ENCODE measurements at places on chromosomes 13 and 19.

DNA sequence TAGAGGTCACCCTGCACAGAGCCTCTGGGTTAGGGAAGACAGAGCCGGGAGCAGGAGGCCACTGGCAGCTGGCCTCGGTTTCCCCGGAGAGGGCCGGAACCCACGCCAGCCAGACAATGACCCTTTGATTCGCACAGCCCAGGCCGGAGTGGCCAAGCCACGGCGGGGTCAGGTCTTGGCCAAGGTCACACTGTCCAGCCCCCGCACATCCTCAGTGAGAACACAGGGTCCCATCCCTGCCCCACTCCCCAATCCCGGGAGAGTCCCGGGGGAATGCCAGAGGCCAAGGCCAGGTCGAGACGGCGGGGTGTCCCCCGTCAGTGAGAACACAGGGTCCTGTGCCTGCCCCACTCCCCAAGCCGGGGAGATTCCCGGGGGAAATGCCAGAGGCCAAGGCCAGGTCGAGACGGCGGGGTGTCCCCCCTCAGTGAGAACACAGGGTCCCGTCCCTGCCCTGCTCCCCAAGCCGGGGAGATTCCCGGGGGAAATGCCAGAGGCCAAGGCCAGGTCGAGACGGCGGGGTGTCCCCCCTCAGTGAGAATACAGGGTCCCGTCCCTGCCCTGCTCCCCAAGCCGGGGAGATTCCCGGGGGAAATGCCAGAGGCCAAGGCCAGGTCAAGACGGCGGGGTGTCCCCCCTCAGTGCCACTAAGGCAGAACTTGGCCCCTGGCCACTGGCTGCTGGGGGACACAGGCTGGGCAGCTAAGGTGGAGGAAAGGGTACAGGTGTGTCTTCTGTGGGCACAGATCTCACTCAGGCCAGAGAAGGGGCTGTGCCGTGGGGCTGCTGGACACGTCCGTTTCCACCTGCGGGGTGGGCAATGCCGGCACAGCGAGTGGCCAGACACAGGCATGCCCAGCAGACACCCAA, 1.7 kb upstream of the FSTL3 start:
- H3K27me3 ChIP-seq = no peaks in the 10 kb centered on the region
- no peak for DNase-seq
- H3K36me3 ChIP-seq = no peaks in the 10 kb centered on the region
- no peak overlapping the region for H3K4me3 ChIP-seq
- peaks cover 21% of the 10 kb centered on the region for H3K4me1 ChIP-seq
- H3K27ac ChIP-seq = peak overlapping the region; percentile 97

- H3K36me3 ChIP-seq = no peaks in the 10 kb centered on the region
- H3K4me1 ChIP-seq = no peaks in the 10 kb centered on the region
- DNase-seq = no peak
- no peak overlapping the region for H3K27ac ChIP-seq
Measured at GRCh38 chr19:51750400-51751094, 1.1 kb downstream of the FPR1 start.

- no peaks in the 10 kb centered on the region for H3K4me1 ChIP-seq
- DNase-seq = no peak
- H3K27ac ChIP-seq = no peak overlapping the region
- H3K27me3 ChIP-seq = no peaks in the 10 kb centered on the region
Measured at GRCh38 chr19:53183146-53183764, 9.9 kb downstream of the ZNF665 start.

DNA sequence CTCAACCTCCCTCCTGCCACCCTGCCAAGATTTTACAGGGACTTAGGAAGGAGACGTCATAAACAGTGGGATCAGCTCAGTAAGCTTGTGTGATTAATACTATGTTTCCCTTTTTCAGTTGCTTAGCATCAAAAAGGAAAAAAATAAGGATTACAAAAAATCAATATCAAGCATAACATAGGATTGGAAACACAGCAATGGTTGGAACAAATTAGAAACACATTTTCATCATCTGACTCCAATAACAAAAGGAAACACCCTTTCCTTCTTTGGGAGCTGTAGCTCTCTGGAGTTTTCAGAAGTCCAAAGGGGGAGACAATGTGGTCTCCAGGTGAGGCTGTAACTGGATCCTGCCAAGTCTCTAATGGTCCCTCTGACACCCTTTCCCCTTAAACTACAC, 233.4 kb downstream of the B3GLCT start:
- no peaks in the 10 kb centered on the region for H3K4me1 ChIP-seq
- H3K4me3 ChIP-seq = no peak overlapping the region
- H3K27me3 ChIP-seq = no peaks in the 10 kb centered on the region
- H3K36me3 ChIP-seq = no peaks in the 10 kb centered on the region
- H3K27ac ChIP-seq = no peak overlapping the region

DNA sequence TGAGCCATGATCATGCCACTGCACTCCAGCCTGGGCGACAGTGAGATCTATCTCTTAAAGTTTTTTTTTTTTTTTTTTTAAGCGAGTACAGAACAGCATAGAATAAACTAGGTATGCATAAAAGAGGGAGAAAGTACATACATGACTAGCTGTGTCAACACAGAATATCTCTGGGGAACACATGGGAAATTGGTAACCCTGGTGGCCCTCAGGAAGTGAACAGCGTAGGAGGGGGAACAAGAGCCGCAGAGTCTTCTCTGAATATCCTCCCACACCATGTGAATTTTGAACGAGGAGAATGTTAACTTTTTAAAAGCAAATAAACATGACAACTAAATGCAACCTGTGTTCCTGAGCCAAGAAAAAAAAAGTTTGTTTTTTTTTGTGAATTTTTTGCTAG, 15.2 kb downstream of the PHLDB3 start:
- H3K27me3 ChIP-seq = no peaks in the 10 kb centered on the region
- no peak overlapping the region for H3K4me3 ChIP-seq
- H3K36me3 ChIP-seq = no peaks in the 10 kb centered on the region
- no peak overlapping the region for H3K27ac ChIP-seq
- DNase-seq = no peak

DNA sequence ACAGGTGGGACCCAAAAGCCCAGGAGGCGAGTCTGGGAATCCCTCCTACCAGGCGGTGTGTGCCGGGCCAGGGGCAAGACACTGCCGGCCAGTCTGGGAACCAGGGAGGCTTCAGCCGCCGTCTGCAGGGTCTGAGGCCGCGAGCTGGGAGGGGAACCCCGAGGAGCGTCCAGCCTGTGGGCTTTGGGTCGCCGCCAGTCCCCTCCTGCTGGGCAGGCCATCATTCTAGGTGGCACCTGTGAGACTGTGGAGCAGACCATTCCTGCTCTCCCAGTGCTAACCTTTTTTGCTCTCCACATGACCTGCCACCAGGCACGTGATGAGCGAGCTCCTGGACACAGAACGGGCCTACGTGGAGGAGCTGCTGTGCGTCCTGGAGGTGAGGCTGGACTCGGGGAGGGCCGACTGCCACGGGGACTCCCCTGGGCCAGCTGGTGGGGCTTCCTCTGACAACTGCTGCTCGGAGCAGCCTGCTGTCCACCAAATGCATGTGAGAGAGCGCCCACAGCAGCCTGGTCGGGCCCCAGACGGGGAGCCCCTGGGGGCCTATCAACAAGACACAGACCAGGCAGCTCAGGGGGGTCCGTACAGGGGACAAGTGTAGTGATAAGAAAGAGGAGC, 24.6 kb upstream of the F7 start:
- DNase-seq = no peak
- no peaks in the 10 kb centered on the region for H3K4me1 ChIP-seq
- H3K36me3 ChIP-seq = no peaks in the 10 kb centered on the region
- no peak overlapping the region for H3K4me3 ChIP-seq

DNA sequence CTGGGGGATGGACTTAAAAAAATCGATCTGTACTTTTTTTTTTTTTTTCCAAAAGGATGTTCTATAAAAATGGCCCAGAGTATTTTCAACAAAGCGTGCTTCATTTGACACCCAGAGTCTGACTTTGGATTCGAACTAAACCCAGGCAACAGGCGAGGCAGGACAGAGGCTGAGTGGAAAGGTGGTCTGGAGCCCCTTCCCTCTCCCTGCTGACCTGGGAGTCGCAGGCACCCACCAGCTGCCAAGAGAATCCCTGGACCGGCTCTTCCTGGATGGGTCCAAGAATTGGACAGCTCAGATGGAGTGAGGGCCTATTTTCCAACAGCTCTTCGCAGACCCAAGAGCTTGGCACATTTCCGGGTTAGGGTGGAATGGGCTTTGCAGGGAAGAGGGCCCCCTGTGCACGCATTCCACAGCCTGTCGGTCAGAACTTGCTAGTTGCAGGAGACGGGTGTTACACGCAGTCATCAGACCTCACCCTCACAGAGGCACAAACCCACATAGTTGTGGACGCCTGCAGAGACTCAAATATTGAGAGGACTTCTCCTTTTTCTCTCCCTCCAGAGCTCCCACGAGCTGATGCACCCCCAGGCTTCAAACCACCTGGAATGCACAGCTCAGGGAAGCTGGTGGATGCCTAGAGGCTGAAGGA, 15.2 kb downstream of the KCTD15 start:
- H3K27me3 ChIP-seq = no peaks in the 10 kb centered on the region
- H3K4me1 ChIP-seq = no peaks in the 10 kb centered on the region
- H3K4me3 ChIP-seq = no peak overlapping the region
- H3K36me3 ChIP-seq = peaks cover 40% of the 10 kb centered on the region

DNA sequence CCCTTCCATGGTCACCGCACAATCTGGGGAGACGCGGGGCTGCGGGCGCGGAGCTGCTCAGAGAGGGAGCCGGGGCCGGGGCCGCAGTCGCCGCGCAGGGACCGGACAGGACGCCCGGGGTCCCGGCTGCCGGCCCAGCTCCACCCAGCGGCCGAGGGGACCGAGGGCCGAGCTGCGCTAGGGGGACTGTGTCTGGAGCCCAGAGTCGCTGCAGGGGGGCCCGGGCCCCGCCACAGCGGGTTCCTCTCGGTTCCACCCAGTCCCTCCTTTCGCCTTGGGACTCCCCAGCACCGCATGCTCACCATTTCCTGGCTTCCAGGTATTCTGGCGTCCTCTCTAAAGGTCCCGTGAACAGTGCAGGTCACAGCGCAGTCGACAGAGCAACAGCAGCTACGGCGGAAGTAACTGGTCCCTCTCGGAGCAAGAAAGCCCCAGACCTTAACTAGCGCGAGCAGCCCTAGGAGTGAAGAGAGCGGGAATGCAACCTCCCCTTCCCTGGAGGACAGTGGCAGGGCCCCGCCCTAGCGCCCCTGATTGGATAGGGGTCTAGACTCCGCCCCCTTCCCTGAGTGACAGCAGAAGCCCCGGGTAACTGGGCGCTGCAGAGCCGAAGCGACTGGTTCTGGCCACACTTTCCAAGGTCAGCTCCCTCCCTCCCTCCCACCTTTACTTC, at the start of gene ZNF878:
Gene ZNF878 (minus strand): TSS at position 465 of the 673 bp plus-strand sequence. CDS start 160 bp downstream, at position 305.
- H3K27ac ChIP-seq = peak within 1 kb of the TSS; percentile 59
- peak; percentile 93 for DNase-seq
- peaks cover 2% of the 10 kb centered on the region for H3K4me1 ChIP-seq
- peak within 1 kb of the TSS; percentile 77 for H3K4me3 ChIP-seq
- no peaks in the 10 kb centered on the region for H3K27me3 ChIP-seq
- no peaks in the 10 kb centered on the region for H3K36me3 ChIP-seq

DNA sequence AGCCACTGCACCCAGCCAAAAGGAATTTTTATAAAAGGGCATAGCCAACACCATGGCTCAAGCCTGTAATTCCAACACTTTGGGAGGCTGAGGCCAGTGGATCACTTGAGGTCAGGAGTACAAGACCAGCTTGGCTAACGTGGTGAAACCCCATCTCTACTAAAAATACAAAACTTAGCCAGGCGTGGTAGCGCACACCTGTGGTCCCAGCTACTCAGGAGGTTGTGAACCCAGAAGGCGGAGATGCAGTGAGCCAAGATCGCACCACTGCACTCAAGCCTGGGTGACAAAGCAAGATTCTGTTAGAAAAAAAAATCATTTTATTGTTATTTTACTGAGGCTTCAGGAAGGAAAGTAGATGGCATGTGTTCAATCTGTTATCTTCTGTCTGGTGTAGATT, 31.3 kb upstream of the FOXO1 start:
- H3K36me3 ChIP-seq = no peaks in the 10 kb centered on the region
- no peak for DNase-seq
- no peaks in the 10 kb centered on the region for H3K27me3 ChIP-seq

GRCh38 chr19:45638930-45639729, at the start of gene EML2:
TSS of gene EML2 (minus strand) at chr19:45639397. CDS start at chr19:45639376, 21 bp downstream.
- peak within 1 kb of the TSS; percentile 84 for H3K4me3 ChIP-seq
- no peak for DNase-seq
- H3K27me3 ChIP-seq = no peaks in the 10 kb centered on the region
- no peaks in the 10 kb centered on the region for H3K36me3 ChIP-seq
- peak within 1 kb of the TSS; percentile 52 for H3K27ac ChIP-seq

GRCh38 chr13:48317511-48318376, 14.2 kb downstream of the RB1 start:
- H3K27me3 ChIP-seq = no peaks in the 10 kb centered on the region
- peaks cover 6% of the 10 kb centered on the region for H3K36me3 ChIP-seq
- DNase-seq = no peak
- H3K27ac ChIP-seq = no peak overlapping the region

GRCh38 chr19:8611877-8612806, 1.6 kb upstream of the ADAMTS10 start:
- DNase-seq = peak; percentile 92
- peak overlapping the region; percentile 94 for H3K27ac ChIP-seq
- no peak overlapping the region for H3K4me3 ChIP-seq
- H3K27me3 ChIP-seq = no peaks in the 10 kb centered on the region

DNA sequence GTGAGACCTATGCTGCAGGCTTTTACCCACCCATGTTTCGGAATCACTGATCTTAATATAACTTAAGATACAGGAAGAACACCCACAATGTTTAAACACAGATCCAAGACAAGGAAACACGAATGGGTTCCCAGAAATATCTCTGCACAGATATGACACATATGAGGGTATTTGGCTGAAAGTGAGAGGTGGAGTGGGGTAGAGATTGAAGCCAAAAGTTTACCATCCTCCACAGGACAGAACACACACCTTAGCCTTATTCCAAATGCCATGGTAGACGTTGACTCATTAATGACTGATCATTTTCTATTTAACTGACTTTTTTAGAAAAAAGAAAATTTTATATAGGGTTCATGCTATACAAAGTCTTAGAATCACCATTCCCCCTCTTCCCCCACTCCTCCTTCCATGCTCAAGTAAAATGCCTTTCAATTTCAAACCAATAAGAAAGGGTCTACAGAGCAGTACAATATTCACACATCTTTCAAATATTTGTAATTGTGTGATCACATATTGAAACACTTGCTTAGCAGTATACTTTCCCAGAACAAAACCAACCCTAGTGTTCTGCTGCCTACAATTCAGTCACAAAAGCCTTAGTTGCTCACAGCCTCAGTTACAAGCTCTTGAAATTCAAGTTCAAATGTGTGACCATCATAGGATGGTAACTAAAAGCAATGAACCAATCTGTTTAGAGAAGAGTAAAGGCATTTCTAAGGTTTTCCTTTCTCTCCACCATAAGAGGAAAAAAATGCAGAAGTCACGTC, 11.8 kb upstream of the DOCK9 start:
- H3K36me3 ChIP-seq = no peaks in the 10 kb centered on the region
- no peak overlapping the region for H3K4me3 ChIP-seq
- H3K27me3 ChIP-seq = no peaks in the 10 kb centered on the region

DNA sequence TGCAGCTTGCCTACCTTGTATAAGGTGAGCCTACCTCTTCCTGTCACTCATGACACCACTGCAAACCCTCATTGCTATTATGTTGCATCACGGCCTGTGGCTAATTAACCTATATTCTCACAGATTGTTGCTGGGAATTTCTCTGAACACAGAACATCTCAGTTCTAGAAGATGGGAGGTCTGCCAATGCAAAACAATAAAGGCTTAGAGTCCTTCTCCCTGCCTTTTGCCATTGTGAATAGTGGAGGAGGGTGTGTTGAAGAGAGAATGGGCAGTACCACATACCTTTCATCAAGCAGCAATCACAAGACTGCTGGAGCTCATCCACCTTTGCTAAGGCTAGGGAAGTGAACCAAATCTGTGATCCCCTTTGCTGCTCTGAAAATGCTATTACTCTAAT, 34.4 kb downstream of the WDFY2 start:
- no peaks in the 10 kb centered on the region for H3K36me3 ChIP-seq
- no peak for DNase-seq
- no peaks in the 10 kb centered on the region for H3K27me3 ChIP-seq
- H3K27ac ChIP-seq = peak overlapping the region; percentile 72
